NAMALWA (cell line): ENCODE measurements at places on chromosomes 1 and 21.

GRCh38 chr1:41420860-41421259 is 59.6 kb downstream of the FOXO6 start:
- DNase-seq: no peak

GRCh38 chr1:119635811-119636390 is 12.2 kb downstream of the ZNF697 start:
- DNase-seq: no peak

- no peak for DNase-seq
Measured at GRCh38 chr1:106675558-106675957, 380.9 kb upstream of the PRMT6 start.

- no peak for DNase-seq
Measured at GRCh38 chr1:92515796-92516201, 29.1 kb upstream of the GFI1 start.

GRCh38 chr1:189500778-189501177 is 976.9 kb downstream of the BRINP3 start:
- DNase-seq: no peak
